NCI-H774 (cell line): ENCODE measurements at places on chromosomes 12 and 14.

- no peak for DNase-seq
Measured at GRCh38 chr14:60807247-60807646, 72.7 kb downstream of the MNAT1 start.

DNA sequence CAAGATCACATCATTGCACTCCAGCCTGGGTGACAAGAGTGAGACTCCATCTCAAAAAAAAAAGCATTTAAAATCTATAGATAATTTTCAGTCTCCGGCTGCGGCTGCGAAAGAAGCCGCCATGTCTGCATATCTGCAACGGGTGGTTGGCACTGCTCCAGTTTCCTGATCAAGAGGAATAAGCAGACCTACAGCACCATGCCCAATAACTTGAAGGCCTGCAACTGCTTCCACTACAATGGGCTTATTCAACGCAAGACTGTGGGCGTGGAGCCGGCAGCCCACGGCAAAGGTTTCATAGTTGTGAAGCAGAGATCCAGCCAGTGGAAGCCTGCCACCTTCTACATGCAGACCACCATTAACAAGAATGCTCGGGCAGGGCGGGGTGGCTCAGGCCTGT lies 30.6 kb upstream of the EID3 start:
- no peak for DNase-seq

- no peak for DNase-seq
Measured at GRCh38 chr12:107485731-107486130, 199.9 kb upstream of the PWP1 start.

DNA sequence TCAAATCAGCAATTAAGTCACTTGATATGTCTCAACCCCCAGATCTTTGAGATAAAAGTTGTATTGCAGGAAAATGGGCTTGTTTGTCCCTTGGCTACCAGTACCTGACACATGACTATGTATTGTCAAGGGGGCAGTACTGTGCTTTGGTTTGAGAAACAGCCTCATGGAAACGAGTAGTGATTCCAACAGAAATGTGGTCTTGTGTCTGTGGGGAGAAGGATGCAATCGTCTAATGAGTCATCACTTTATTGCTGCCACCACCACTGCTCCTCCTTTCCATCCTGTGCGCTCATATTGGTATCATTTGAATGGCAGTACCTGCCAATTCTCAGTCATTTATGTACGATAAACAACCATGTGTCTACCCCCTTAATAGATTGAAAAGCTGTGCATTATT lies 72.8 kb upstream of the ARHGAP5 start:
- no peak for DNase-seq

GRCh38 chr12:9756170-9756569 lies 4.5 kb downstream of the CD69 start:
- no peak for DNase-seq

GRCh38 chr12:47838286-47838931 lies 18.7 kb upstream of the HDAC7 start:
- no peak for DNase-seq

DNA sequence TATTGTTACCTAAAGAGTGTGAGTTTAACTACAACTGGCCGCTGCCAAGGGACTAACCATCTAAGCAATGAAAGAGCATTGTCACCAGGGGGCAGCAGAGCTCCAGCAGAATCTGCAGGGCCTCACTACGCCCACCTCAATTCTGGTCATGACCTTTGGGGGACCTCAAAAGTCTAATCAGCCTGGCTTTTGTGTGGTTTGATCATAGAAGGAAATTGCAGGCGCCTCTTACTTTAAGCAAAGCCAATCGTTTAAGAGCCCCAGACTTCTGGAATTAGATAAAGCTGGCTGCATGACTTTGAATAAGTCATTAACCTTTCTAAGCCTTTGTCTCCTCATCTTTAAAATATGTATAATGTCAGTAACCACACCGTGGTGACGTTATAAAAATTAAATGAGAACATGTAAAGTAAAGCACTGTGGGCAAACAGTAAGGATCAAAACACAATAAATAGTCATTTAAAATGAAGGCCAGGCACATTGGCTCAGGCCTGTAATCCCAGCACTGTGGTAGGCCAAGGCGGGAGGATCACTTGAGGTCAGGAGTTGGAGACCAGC lies 58.6 kb downstream of the TBX3 start:
- peak; percentile 45 for DNase-seq

GRCh38 chr12:51953864-51954263 lies 2.4 kb downstream of the ACVR1B start:
- no peak for DNase-seq

GRCh38 chr12:21725731-21726130 lies 48.8 kb downstream of the KCNJ8 start:
- DNase-seq: no peak

- DNase-seq: no peak
Measured at GRCh38 chr14:65237941-65238340, 135.6 kb upstream of the MAX start.

DNA sequence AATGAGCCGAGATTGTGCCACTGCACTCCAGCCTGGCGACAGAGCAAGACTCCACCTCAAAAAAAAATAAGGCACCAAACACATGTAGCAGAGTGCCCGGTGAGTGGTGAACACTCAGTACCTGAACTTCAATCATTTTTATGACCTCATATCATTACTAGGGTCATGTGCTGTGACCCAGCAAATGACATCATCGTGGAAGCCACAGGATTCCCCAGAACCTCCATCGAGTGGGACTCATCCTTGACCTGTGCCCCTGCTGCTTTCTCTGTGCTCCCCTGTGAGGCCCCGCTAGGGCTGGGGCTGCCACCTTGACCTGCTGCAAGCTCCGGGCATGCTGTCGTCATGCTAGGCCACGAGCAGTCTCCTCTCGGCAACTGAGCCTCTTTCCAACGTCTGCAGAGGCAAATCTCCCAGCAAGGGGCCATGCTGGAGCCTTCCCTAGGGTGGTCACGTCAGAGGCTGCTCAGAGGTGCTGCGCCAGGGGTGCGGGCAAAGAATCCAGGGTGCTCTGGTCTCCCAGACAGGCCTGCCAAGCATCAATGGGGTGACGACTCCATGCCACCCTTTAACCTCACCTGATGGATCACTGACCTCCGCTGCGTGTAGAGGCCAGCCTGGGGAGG lies 18.5 kb downstream of the GLTP start:
- no peak for DNase-seq

DNA sequence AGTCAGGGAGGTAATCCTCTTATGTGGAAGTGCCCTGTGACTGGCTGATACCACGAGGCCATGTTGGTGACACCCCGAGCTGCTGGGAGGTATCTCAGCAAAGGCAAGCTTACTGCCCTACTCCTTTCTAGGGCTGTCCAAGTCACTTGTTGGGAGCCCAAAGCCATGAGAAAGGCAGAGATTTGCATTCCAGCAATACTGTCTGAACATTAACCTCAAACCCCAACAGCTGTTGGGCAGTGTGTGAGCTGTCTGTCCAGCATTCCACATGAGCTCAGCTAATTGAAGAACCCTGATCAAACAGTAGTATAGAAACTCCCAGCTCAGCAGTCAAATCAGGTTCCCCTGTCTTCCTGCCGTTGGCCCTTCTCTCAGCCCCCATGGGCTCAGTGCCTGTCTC lies 9.2 kb downstream of the ABHD4 start:
- DNase-seq: no peak

DNA sequence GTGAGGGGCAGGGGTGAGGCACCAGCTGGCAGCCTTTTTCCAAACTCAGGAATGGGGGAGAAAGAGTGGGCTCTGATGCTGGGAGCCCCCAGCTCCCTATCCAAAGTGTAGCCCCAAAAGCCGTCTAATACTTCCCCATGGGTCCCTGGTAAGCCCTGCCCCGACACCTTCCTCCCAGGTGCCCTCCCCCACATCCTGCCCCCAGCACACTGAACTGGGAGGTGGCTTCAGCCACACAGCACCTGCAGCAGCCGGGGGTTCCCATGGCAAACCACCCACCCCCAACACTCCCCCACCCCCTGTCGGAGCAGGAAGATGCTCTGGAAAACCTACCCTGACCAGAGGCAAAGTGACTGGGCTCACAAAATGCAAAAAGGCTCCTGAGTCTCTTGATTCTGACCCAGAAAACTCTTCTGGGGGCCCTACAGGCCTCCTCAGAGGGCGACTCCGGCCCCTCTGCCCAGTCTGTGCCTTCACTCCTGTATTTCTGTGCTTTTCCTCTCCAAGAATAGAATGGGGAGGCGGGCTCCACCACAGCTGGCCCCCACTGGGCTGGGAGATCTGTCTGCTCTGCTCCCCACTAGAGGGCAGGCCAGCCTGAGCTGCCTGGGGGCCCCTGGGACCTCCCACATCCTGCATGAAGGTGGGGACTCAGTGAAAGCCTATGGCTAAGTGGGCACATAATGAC lies 81.6 kb downstream of the ITPK1 start:
- DNase-seq: no peak

DNA sequence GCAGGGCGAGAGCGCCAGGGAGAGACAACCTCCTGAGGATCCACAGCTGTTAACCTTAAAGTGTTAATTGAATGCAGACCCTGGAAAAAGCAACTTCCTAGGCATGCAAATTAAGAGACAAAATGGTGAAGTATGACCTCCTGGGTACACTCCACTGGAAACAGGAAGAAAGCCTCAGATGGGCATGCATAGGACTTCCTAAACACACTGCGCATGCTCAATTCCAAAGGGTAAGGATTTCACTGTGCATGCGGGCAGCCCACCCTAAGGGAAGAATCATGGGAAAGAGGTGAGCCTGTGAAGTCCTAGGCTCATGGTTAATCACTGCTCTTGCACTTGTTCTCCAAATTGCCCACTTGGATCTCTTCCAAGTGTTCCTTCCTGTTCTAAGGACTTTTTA lies 80.5 kb upstream of the CAPRIN2 start:
- no peak for DNase-seq

- DNase-seq: no peak
Measured at GRCh38 chr12:100391856-100392255, 35.0 kb downstream of the SLC17A8 start.

DNA sequence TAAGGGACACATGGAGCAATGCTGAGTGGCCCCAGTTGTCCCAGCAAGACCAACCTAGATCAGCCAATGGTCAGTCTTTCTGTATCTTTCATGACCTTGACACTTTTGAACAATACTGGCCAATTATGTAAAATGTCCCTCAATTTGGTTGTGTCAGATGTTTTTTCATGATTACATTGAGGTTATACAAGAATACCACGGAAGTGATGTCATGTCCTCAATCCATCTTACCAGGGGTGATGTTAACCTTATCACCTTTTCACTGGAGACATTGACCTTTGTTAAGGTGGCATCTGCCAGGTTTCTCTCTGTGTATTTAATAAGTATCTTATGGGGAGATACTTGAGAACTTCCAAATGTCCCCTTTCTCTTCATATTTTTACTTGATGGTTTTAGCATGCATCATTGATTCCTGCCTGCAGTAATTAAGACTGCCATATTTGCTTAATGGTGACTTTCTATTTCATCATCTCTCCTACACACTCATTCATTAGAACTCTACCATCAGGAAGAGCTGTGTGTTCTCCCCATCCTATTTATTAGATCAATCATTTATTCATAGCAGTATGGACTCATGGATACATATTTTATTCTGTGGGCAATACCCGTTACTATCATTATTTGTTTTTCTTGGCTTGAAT lies 64.7 kb upstream of the RFLNA start:
- no peak for DNase-seq

DNA sequence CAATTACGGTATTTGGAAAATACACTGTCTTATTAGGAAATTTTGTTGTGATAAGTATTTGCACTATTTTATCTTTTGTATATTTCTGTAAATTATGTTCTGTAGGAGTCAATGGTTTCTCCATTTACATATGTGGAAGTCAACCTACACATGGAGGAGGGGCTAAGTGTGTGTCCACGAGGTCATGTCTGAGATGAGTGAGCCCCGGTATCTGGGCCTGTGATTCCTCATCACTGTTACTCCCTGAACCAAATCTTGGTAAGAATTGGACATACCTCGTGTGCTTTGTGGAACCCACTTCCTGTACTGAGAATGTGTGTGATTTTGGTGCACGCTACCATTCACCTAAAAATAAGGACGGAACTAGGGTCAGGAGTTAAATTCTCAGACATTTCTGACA lies 1105.5 kb downstream of the TMEM121 start:
- DNase-seq: no peak

DNA sequence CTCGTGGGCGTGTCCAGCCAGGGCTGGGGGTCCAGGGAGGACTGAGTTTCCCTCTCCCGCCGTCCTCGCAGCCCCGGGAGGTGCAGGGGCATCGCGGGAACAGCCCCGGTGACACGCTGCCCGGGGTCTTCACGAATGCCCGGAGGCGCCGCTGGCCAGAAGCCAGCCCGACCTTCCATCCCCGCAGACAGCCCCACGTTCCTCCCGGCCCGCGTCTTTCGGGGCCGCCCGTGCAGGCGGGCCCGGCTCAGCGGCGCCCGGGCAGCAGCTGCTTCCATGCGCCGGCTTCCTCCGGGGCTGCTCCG lies 827 bp upstream of the TEDC1 start:
- no peak for DNase-seq

- no peak for DNase-seq
Measured at GRCh38 chr14:22384167-22384549, 204.9 kb downstream of the DAD1 start.

- DNase-seq: no peak
Measured at GRCh38 chr14:83923842-83924241, 1606.1 kb upstream of the FLRT2 start.

- DNase-seq: no peak
Measured at GRCh38 chr12:18158774-18159557, 69.0 kb upstream of the RERGL start.

DNA sequence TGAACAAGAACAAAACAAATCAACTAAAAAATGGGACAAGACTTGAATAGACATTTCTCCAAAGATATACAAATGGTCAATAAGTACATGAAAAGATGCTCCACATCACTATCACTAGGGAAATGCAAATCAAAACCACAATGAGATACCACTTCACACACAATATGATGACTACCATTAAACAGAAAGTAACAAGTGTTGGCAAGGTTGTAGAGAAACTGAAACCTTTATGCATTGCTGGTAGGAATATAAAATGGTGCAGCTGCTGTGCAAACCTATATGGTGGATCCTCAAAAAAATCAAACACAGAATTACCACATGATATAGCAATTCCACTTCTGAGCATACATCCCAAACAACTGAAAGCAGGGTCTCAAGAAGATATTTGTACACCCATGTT lies 5.2 kb downstream of the SMAGP start:
- DNase-seq: no peak

GRCh38 chr14:36521598-36522345 lies 1.7 kb upstream of the NKX2-1 start:
- no peak for DNase-seq

DNA sequence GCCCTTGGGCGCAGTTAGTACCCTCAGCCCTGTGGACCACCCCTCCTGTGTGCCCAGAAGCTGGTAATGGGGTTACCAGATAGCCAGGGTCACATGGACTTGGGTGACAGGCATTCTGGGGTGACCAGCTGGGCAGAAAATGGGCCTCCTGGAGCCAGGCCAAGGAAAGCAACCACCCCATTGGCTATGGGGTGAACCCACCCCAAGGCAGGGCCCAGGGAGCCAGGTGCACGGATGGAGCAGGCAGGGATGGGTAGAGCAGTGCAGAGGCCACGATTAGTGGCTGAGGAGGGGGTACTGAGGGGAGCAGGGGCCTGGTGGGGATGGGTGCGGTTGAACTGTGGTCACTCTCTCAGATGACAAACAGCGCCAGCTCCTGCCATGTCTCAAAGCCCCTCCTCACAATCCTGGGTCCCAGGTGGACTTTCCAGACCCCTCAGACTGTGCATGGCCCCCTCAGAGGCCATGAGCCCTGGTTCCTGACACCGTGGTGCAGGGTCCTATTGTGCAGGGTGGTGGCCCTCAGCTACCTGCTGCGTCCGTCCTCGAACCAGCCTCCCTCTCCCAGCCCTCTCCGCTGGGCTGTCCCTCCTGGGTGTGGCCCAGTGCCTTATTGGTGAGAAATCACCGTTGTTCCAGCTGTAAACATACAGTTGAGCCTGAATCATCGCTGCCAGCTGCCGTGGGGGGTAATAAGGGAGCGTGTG lies 23.4 kb upstream of the BEGAIN start:
- no peak for DNase-seq

- DNase-seq: no peak
Measured at GRCh38 chr12:28645436-28645835, 455.2 kb downstream of the CCDC91 start.
